Suppressor macrophage treated with lipopolysaccharide for 4 hours (primary cell): ENCODE measurements at places on chromosomes 16 and 17.

GRCh38 chr17:44780845-44781480 lies 22.2 kb downstream of the ADAM11 start:
- no peak for DNase-seq

DNA sequence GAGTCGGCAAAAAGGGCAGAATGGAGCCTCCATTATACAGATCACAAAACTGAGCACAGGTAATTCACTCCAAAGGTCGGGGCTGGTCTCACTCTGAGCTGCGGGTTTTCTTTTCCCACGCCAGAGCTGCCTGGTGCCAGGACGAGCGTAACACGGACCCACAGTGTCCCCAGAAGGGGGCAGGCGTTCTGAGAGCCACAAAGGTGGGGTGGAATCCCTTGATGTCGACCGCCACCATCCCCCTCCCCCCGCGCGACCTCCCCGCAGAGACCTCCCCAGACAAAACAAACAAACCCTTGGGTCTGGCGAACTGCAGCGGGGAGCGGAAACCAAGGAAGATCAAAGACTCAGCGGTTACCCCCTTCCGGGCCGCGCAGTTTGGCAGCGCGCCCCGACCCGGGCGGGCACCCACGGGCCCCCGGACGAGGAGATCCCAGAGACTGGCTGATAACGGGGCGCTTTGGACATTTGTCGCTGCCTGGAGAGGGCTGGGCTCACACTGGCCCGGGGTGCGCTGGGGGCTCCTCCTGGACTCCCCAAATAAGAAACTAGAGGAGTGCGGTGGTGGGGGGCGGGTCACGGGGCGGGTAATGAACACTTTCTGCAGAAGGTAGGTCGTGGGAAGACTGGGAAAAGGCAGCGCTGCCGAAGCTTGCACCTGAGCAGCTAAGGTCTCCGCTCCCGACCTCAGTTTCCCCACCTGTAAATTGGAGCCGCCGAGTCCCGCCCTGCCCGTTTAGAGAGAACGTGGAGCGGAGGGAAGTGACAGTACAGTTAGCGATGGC lies 664 bp upstream of the NKD1 start:
- DNase-seq = peak; percentile 30

DNA sequence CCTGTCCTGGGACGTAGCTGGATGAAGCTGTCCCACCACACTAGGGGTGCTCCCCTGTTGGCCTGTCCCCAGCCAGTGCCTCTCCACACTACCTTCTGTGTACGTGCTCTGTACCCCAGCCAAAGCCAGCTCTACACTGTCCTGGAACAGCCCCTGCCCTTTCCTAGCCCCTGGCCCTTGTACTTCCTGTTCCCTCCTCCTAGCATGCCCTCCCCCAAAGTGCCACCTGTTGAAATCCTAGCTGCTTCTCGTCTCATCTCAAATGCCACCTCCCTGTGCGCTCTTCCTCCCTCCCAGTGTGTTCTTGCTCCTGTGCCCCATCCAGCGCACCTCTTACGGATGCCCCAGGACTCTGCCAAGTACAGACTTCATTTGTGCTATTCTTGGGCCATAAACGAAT lies 33.5 kb downstream of the IRX3 start:
- no peak for DNase-seq

GRCh38 chr16:31221357-31222160 lies 4.6 kb upstream of the PYDC1 start:
- DNase-seq = no peak

DNA sequence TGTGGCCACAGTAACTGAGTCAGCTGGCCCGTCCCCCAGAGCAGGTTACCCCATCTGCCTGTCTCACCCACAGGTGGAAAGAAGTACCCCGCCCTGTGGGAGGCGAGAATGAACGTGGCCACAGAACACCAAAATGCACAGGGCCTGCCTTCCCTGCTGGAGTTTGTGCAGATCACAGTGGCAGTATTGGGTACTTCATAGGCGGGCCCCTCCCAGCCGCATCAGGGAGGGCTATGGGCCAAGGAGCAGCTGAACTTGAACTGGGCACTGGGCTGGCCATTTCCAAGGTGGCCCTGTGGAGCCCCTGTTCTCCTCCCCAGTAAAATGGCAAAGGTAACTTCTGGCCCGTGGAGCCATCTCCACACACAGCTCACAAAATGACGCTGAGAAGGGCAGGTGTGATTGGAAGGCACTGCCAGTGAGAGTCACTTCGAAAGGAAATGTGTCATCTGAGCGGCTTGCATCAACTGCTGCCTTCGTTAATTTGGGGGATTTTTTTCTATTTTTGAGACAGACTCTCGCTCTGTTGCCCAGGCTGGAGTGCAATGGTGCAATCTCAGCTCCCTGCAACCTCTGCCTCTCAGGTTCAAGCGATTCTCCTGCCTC lies 162.9 kb downstream of the ENGASE start:
- no peak for DNase-seq

- no peak for DNase-seq
Observed at GRCh38 chr16:85847036-85847435, 47.5 kb downstream of the COX4I1 start.

GRCh38 chr17:75486951-75487350 lies 28.4 kb downstream of the CASKIN2 start:
- no peak for DNase-seq

DNA sequence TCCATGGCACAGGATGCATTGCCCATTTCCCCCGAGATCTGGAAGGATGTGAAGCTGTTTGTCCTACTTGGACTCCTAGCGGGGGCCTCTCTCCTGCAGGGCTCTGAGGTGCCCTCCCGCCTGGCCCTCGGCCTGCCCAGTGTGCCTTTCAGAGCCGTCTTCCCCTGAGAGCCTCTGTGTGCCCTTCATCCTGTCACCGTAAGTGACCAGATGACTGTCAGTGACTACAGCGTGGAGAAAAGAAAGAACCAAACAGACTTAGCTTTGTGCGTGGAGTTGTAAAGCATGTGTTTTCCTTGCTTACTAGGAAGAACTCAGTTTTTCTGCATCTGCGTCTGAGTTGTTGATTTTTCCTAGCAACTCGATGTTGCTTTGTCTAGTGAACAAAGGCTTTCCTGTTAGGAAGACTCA lies 56.1 kb downstream of the BANP start:
- no peak for DNase-seq

GRCh38 chr16:78659216-78659615 lies 559.8 kb downstream of the WWOX start:
- no peak for DNase-seq

DNA sequence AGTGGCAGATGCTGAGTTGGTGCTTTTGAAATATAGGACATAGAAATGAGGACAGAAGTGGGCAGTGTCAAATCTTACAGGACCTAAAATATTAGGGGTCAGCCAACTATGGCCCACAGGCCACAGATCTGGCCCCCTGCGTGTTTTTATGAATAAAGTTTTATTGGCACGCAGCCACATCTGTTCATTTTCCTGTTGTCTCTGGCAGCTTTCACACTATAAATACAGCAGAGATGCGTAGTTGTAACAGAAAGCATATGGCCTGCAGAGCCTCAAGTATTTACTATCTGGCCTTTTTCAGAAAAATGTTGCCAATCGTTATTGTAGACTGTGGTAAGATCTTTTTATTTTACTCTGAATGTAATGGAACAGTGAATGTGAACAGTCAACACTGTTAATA lies 82.8 kb downstream of the ABCC6 start:
- no peak for DNase-seq

- peak; percentile 52 for DNase-seq
Observed at GRCh38 chr16:10579965-10580882, at the start of gene EMP2. EMP2 (minus strand) TSS chr16:10580598; CDS start chr16:10547617, 32,981 bp downstream.

GRCh38 chr17:79841369-79842135 lies 2.3 kb upstream of the CBX4 start:
- DNase-seq = peak; percentile 53

- no peak for DNase-seq
Observed at GRCh38 chr17:47621293-47622179, 28.2 kb upstream of the KPNB1 start.

DNA sequence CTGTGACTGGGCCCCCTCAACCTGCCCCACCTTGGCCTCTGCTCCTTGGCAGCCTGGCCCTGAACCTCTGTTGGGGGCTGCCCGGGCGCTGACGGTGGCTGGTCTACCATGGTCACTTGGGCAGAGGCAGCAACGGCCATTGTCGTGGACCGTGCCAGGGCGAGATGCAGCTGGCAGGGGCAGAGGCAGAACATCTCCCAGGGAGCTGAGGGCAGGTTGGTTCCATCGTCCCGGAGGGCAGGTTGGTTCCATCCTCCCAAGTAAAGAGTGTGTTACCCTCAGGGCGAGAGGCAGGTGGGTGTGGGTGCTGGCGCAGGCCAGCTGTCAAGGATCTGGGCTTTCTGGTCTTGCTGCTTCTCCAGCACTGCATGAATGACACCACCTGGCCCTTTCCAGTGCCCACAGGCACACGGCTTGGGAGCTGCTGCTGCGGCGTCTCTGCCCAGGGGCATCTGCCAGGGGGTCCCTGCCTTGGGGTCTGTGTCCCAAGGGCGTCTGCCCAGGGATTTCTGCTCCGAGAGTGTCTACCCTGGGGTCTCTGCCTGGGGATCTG lies 12.0 kb downstream of the ACSF3 start:
- DNase-seq = no peak

- DNase-seq = no peak
Observed at GRCh38 chr16:53895433-53895832, 191.5 kb downstream of the FTO start.

GRCh38 chr17:35766903-35767510 lies 6.3 kb downstream of the C17orf50 start:
- peak; percentile 48 for DNase-seq

DNA sequence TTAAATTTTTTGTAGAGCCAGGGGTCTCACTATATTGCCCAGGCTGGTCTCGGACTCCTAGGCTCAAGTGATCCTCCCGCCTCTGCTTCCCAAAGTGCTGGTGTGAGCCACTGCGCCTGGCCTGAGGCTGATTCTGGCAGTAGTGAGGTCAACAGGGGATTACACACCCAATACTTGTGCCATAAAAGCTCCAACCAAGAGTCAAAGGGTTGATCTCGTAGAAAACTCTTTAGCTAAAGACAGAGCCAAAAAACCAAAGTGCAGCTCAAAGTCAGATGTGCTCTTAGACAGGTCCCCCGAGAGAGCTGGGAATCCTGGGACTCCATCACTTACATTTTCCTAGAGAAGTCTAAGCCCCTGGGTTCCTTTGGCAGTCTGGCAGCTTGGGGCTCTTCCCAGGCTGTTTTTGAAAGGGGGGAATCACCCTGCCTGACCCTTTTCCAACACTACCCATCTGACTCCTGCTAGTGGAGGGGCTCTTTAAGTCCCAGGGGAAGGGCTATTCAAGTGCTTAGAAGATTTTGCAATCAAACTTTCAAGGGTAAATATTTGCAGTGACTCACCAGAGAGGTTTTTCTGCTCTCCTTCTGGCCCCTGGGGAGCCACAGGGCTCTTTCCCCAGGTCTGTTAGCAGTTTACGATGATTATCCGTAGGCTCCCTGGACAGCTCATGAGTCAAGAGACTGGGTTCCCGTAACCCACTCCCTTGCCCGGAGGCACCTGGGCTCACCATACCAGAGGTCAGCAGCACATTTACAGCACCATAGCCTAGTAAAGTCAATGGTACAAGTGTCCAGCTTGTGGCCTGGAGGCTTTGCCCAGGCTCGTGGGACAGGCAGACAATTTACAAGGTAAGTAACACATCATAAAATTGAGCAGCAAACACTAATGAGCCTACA lies 408.7 kb downstream of the SLC39A11 start:
- DNase-seq = no peak

GRCh38 chr17:3643889-3644349 lies 7.4 kb downstream of the CTNS start:
- DNase-seq = peak; percentile 24

- no peak for DNase-seq
Observed at GRCh38 chr16:87874639-87875427, 5.5 kb upstream of the SLC7A5 start.

GRCh38 chr16:6977916-6978315 lies 354.7 kb upstream of the RBFOX1 start:
- DNase-seq = no peak

GRCh38 chr16:9850817-9851216 lies 331.4 kb downstream of the GRIN2A start:
- DNase-seq = no peak

DNA sequence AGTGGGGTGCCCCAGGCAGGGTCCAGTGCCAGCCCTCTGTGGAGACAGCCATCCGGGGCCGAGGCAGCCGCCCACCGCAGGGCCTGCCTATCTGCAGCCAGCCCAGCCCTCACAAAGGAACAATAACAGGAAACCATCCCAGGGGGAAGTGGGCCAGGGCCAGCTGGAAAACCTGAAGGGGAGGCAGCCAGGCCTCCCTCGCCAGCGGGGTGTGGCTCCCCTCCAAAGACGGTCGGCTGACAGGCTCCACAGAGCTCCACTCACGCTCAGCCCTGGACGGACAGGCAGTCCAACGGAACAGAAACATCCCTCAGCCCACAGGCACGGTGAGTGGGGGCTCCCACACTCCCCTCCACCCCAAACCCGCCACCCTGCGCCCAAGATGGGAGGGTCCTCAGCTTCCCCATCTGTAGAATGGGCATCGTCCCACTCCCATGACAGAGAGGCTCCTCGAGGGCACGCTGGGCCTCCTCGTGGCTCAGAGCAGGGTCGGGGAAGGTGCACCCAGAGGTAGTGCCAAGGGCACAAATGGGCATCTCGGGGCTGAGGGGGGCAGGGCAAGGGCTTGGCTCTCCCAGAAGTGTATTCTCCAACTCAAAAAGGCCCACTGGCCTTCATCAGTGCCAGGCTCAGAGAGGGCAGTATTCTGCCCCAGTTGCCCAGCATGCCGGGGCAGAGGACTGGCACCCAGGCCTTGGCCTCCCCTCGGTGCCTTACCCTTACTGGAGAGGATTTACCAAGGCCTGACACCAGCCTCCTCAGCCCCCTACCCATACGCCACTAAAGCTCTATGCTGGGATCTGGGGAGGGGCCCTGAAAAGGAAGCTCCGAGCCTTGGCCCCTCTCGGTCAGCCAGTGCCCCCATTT lies at the start of gene CDH5:
Gene CDH5 (plus strand): TSS at position 259 of the 867 bp plus-strand sequence. CDS start 12,647 bp downstream, outside the sequence.
- peak; percentile 14 for DNase-seq

- DNase-seq = no peak
Observed at GRCh38 chr16:52755396-52755795, 208.5 kb upstream of the TOX3 start.

GRCh38 chr17:10648956-10649355 lies 8.2 kb downstream of the MYH3 start:
- no peak for DNase-seq

DNA sequence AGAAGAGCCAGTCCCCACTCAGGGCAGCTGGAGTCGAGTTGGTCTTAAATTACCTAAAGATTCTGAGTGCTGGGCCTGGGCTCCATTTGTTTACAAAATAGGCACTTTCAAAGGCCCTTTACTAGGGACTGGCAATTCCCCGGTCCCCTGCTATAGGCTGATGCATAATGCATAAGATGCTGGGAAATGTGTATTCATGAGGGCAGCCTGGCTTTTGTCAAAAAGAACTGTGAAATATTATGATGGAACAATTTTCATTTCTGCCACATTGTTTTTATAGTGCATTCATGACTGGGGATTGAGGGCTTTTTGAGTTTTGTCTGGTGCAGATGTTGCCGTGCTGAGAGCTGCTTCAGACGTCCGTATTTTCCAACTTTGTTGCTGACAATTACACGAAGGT lies 617.0 kb upstream of the CDH5 start:
- no peak for DNase-seq

DNA sequence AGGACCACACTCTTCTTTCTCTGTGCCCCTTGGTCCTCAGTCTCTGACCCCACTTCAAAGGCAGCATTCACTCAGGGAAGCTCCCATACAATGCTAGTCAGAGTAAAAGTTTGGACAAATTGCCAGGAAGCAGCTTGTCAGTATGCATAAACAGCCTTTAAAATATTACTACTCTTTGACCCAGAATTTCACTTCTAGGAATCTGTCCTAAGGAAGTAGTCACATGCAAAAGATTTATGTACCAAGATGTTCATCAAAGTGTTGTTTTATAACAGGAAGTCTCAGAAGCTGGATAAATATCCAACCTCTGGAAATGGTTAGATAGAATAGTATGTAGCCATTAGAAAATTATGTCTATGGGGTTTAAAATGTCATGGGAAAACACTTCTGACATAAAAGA lies 31.0 kb downstream of the MAPT start:
- no peak for DNase-seq
